ENCODE measurements at places on chromosomes 7 and 10.

GRCh38 chr10:72239409-72239808, 23.3 kb upstream of the ASCC1 start:
- no peak for DNase-seq

DNA sequence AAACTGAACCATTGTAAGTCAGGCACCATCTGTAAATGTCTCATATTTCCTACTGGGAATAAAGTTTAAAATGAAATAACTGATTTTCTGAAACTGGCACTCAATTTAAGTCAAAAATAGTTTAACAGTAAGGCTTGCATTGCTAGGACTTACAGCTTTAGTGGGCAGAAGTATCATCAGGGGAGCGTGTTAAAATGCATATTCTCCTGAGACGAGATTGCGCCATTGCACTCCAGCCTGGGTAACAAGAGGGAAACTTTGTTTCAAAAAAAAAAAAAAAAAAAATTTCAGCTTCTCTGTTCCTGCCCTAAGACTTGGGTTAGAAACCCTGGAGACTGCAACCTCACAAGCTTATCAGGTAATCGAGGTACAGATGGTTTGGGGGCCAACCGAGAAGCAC, 65.4 kb downstream of the UBE3C start:
- no peak for DNase-seq

- DNase-seq: no peak
Observed at GRCh38 chr10:132710746-132711612, 75.0 kb downstream of the NKX6-2 start.

- no peak for DNase-seq
Observed at GRCh38 chr7:113636727-113637421, 281.9 kb downstream of the PPP1R3A start.
